Daoy (cell line): ENCODE measurements at places on chromosomes 1 and 21.
A peak's percentile ranks its signal among the peaks of the same experiment; 100 is the strongest.

GRCh38 chr1:19861842-19862530 lies 20.2 kb upstream of the OTUD3 start:
- DNase-seq = no peak

- DNase-seq = peak; percentile 65
These were observed at the start of gene FAM89A for GRCh38 chr1:231040019-231040799. TSS of gene FAM89A (minus strand) at chr1:231040254. CDS start at chr1:231040211, 43 bp downstream.

DNA sequence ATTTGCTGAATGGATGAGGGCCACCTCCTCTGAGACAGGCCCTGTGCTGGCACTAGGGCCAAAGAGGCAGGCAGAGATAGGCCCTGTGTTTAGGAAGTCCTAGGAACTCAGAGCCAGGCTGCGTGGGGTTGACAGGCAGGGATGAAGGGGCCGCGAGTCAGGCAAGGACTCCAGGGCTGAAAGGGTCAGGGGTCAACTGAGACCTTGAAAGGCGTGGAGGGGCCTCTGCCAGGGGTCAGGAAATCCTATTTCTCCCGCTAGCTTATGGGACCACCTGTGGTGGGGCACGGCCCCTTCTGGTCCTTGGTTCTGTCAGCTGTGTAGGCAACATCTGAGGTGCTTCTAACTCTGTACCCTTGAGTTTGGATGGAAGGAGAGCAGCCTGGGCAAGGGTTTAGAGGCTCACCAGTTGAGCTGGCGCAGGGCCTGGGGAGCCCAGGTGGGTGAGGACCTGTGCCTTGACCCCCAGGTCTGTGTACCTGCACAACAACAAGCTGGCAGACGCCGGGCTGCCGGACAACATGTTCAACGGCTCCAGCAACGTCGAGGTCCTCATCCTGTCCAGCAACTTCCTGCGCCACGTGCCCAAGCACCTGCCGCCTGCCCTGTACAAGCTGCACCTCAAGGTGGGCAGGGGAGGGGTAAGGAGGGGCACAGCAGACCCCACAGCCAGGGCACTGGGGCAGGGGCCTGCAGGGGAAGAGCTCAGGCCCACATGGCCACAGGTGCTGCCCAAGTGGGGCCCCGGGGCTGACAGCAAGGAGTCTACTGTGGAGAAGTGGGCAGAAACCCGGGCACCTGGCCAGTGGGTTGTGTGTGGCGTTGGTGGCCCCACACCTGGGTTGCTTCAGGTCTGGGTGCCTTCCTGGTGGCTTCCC lies 14.9 kb downstream of the PODN start:
- no peak for DNase-seq

GRCh38 chr21:34651642-34652041 lies 17.2 kb upstream of the CLIC6 start:
- DNase-seq = no peak

GRCh38 chr1:23423415-23424292 lies 894 bp downstream of the TCEA3 start:
- no peak for DNase-seq

DNA sequence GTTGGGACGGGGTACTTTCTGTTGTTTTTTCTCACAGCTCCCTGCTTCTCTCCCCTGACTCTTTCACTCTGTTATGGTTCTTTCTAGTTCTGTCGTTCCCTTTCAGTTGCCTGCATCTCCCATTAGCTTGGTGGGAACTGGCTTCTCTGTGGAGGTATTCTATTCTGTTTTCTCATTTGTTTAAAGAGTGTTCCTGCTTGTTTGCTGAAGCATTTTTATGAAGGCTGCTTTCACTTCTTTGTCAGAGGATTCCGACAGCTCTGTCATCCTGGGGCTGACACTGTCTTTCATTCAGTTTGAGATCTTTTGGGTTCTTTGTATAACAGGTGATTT lies 96.0 kb upstream of the COL6A1 start:
- DNase-seq = no peak

DNA sequence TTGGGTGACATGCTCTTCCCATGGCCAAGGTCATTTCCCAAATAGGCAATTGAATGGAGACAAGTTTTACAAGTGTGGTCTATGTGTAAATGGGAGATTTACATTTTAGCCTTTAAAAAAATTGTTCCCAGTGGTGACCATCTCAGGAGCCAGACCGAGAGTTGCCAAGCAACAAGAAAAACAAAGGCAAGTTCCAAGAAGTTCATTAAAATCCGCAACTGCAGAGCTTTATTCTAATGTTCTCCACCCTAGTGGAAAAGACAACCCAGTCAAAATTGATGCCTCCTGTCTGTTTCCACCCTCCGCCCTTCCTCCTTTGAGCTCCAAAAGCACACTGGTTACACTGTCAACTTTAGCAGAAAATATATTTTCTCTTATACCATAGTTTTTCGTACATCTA lies 33.2 kb upstream of the CD55 start:
- DNase-seq = no peak

DNA sequence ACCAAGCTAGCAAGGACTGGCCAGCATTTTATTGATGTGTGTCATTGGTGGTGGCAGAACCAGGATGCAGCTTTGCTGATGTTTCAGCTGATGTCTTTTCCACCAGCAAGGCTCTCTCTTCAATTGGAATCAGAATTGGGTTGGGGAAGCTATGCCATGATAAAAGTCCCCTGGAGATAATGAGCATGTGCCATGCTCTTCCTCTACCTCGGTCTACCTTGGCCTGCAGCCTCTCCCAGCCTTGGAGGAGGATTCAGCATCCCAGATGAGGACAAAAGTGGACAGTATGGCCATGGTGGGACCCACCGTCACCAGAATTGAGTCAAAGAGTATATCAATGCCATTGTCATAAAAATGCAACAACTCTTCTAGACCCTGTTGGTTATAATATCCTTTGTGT lies 8.6 kb downstream of the AVPR1B start:
- no peak for DNase-seq

DNA sequence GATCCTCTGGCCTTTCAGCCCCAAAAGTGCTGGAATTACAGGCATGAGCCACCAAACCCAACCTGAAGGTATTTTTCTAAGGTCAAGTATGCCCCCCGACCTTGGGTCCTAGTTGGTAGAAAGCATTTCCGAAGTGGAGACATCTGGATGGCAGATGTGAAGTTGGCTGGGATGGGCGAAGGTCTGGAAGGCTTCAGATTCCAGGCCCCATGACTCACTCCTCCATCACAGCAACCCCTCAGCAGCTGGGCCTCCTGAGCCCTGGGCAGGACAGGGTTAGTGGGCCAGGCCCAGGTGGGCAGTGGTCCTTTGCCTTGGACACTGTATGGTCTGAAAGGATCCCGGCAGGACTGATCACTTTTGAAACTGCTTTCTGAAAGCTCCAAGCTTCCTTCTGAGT lies 23.3 kb downstream of the NAV1 start:
- DNase-seq = peak; percentile 93

- DNase-seq = peak; percentile 55
These were observed 13.6 kb upstream of the LAMTOR5 start for GRCh38 chr1:110420874-110421793.

GRCh38 chr21:35211782-35212181 lies 162.7 kb upstream of the RUNX1 start:
- no peak for DNase-seq

DNA sequence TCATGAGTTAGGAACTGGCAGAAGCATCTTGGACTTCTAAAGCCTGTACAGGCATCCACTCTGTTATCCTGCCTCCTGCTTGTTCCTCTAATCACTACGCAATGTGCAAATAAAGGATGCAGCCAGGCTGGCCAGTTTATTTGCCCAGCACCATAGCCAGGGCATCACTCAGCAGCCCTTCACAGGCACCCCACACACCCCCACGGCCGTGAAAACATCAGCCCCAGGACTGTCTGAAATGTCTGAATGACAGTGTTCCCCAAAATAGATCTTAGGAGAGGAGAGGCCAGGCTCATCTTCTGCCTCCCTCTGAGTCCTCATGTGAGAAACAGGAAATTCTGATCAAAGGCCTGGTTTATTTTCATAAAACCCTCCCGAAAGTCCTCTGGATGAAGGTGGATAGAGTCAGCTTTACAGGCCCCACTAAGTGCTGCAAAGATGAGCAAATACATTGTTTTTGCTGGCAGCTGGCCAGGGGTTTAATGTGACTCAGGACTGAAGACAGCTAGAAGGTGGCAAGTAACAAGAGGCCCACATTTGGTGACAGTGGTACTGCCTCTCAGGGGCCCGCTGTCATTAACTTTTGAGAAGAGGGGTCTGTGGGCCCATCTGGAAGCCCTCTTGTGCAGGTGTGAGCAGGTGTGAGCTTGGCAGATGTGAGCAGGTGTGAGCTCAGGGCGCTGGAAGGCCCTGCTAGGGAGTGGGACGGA lies 32.9 kb downstream of the GRHL3 start:
- DNase-seq = peak; percentile 73

GRCh38 chr1:213371847-213372619 lies 321.0 kb downstream of the RPS6KC1 start:
- no peak for DNase-seq

GRCh38 chr1:45545553-45546310 lies 4.9 kb upstream of the AKR1A1 start:
- no peak for DNase-seq

- DNase-seq = no peak
These were observed 5.6 kb downstream of the RUNX1 start for GRCh38 chr21:35043549-35043948.

DNA sequence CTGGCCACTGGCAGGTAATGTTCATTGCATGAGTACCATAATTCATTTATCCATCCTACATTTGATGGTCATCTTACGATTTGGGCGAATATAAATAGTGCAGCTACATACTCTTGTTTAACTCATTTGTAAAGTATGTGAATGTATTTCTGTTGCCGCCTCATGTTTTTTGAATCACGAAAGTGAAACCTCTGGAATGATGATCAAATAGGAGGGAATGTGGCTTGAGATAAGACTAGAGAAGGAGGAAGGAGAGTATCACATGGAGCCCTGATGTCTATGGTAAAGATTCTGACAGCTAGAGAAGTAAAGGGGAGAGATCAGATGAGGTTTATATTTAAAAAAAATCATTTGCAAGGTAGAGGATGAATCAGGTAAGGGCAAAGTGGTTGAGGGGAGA lies 8.0 kb downstream of the MRPS14 start:
- DNase-seq = peak; percentile 52

GRCh38 chr1:112950426-112950825 lies 5.6 kb downstream of the SLC16A1 start:
- no peak for DNase-seq

DNA sequence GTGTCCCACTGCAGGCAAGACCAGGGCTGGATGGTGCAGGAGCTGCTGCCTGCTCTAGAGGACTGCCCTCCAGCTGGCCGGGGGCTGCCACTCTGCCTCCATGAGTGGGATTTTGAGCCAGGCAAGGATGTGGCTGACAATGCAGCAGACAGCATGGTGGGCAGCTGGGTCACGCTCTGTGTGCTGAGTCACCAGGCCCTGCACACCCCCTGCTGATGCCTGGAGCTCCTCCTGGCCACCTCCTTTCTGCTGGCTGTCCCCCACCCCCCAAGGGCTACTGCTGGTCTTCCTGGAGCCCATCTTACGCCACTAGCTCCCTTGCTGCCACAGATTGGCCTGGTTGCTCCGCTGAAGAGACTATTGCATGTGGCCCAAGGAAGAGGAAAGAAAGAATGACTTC lies 3.9 kb upstream of the ZSCAN20 start:
- peak; percentile 71 for DNase-seq

GRCh38 chr1:43687301-43688108 lies 19.8 kb upstream of the ST3GAL3 start:
- no peak for DNase-seq

GRCh38 chr1:209786146-209786545 lies 1.8 kb upstream of the C1orf74 start:
- DNase-seq = no peak

DNA sequence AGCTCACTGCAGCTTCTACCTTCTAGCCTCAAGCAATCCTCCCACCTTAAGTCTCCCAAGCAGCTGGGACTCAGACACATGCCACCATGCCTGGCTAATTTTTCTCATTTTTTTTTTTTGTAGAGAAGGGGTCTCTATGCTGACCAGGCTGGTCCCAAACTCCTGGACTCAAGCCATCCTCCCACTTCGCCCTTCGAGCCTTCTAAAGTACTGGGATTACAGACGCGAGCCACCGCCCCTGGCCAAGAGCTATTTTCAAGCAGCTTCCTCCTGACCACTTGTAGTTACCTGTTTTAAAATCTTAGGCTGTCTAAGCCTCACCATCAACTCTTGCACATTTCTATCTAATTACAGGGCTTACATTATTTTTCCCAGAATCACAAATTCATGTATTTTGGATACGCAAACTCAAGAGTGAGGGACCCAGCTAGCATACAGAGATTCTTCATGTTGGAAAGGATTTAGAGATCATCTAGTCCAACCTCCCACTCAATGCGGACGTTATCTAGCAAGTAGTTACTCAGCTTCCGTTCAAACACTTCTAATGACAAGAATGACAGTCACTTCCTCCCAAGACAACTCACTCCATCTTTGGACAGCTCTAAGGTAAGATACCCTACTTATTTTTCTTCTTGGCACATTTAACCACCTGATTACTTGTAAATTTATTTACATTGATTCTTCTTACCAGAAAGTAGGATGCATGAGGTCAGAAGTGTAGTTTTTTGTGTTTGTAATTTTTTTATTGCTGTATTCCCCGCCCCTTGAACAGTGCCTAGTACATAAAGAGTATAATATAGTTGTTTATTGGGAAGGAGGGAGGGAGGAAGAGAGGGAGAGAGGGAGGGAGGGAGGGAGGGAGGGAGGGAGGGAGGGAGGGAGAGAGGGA lies 65.4 kb downstream of the LUZP1 start:
- DNase-seq = peak; percentile 77

- DNase-seq = no peak
These were observed 21.4 kb downstream of the TGFB2 start for GRCh38 chr1:218366322-218367052.

DNA sequence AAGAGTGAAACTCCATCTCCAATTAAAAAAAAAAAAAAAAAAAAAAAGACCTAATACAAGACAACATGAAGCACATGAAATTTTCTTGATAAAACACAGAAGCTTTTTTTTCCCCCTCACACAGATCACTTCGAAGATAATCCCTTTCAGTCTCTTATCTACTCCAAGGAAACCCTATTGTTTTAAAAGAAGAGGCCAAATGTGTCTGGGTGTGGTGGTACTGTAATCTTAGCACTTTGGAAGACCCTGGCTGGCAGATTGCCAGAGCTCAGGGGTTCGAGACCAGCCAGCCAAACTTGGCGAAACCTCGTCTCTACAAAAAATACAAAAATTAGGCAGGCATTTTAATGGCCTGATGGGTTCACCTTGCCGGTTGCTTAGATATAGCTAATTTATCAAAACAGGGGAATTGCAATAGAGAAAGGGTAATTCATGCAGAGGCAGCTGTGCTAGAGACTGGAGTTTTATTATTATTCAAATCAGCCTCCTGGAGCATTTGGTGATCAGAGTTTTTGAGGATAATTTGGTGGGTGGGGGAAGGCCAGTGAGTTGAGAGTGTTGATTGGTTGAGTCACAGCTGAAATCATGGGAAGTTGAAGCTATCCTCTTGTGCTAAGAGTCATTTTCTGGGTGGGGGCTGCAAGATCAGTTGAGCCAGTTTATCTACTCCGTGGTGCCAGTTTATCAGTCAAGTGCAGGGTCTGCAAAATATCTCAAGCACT lies 62.5 kb downstream of the SLC16A1 start:
- no peak for DNase-seq
